T-helper 1 cell (primary cell): ENCODE measurements at places on chromosomes 1 and 21.

GRCh38 chr21:45465105-45465504, 60.1 kb downstream of the COL18A1 start:
- no peak for DNase-seq

- no peak for DNase-seq
These were observed 11.9 kb downstream of the SH2D2A start for GRCh38 chr1:156804572-156805243.

GRCh38 chr21:19713313-19713712, 1284.9 kb upstream of the NCAM2 start:
- no peak for DNase-seq

- no peak for DNase-seq
These were observed 24.0 kb upstream of the TDRD10 start for GRCh38 chr1:154478013-154478412.

DNA sequence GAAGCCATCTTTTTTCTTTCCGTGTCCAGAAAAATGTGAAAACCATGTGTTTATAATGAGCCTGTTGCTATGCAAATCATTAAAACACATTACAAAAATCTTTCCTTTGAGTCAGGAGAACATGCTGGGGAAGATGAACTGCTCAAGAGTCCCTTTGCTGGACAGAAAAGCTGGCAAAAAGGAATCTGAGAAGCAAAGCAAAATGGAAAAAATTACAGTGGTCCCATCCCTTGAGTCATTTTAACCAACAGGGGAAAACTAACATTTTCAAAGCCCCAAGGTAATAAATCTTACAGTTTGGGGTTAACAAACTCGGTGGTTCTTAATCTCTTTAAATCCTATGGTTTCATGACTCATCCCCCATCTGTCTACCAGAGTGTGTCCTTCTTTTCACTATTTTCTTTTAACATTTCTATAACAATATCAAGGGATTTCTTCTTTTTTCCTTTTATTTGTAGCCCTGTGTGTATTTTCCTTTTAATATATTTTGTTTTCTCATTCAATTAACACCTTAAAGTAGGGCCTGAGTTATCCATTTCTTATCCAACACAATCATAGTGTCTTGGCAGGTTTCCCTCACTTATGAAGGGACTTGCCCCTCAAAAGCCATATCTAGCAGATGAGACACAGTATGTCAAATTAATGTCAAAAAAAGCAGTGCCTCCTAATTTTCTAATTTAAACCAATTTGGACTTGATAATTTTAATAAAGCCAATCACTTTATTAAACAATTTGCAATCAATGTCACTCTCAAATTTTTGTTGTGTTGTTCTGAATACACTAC, 105.4 kb downstream of the PTPN14 start:
- no peak for DNase-seq
